ENCODE measurements at places on chromosomes 5 and 9.

GRCh38 chr9:133980864-133981588 is 11.1 kb downstream of the VAV2 start:
- no peak for DNase-seq

DNA sequence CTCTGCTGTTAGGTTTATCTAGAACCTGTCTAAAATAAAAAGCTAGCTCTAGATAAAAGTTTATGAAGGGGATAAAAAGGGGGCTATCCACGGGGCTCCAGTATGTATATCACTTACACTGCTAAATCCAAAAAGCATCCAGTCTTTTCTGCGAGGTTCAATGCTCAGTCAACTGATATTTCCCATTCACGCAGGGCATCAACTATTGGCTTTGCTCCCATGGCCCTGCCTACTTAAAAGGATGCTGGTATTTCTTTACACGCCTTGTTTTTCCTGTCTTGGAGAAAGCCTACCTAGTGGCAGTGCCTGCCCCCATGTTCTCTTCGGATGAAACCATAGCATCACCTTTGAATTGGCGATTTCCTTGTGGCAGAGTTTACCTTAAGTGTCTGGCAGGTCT is 8.1 kb downstream of the SPRY4 start:
- DNase-seq: no peak

DNA sequence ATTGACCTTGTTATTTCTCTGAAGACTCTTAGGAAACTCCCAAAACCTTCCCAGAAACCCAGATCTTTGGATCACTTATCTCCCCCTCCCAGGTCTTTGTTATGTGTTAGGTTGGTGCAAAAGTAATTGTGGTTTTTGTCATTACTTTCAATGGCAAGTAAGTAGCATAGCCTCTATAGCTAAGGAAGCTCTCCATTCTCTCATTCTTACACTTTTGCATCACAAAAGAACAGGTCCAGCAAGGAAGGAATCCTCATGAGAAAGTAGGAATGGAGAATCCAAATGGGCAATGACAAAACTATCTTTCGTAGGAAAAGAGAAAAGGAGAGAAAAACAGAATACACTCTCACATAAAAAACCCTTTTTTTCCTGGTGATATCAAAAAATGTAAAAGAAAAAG is 81.3 kb upstream of the ELAVL2 start:
- DNase-seq: no peak

DNA sequence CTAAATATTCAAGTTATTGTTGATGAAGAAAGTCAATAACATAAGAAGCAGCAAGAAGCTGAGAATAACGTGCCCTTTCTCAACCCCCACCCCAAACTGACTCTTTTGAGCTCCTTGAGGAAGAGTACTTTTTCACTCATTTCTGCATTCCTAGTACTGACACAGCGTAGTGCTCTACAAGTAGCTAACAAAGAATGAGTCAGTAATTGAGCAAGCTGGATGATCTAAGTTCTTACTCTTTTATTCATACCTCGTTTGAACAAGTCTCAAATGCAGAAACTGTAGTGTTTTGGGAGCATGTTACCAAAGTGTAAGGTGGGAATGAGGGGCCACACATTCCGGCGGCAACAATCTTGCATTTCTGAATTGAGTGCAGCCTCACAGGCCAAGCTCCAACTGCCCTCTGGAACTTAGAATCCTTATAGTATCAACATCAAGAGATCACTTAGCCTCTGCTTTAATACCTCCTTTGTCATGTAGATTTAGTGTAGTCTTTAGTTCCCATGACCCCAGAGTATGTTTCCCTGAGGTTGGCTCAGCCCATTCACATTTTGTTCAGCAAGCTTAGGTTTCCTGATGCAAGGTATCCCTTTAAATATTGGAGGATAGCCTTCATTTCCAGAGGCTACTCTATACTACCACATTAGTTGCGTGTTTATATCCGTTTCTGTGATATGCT is 152.0 kb downstream of the PRR16 start:
- no peak for DNase-seq

DNA sequence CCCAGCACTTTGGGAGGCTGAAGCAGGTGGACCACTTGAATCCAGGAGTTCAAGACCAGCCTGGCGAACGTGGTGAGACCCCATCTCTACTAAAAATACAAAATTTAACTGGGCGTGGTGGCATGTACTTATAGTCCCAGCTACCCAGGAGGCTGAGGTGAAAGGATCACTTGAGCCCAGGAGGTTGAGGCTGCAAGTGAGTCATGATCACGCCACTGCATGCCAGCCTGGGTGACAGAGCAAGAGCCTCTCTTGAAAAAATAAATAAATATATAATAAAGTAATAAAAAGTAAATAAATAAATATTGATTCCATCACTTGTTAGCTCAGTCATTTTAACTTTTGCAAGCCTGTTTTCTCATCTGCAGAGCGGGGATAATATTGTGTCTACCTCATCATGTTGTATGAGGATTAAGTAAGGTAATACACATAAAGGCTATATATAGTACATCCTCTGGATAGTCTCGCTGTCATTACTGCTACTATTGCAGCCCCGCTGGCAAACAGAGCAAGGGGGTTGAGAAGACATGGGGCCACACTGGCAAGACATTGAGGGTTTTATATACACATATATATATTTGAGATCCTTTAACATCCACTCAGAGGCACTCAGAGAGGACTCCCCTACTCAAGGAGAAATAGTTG is 210.9 kb downstream of the C9orf152 start:
- DNase-seq: no peak

- DNase-seq: no peak
Observed at GRCh38 chr9:134625361-134626068, 16.1 kb upstream of the COL5A1 start.

- DNase-seq: no peak
Observed at GRCh38 chr5:138110266-138110963, 26.6 kb downstream of the WNT8A start.

DNA sequence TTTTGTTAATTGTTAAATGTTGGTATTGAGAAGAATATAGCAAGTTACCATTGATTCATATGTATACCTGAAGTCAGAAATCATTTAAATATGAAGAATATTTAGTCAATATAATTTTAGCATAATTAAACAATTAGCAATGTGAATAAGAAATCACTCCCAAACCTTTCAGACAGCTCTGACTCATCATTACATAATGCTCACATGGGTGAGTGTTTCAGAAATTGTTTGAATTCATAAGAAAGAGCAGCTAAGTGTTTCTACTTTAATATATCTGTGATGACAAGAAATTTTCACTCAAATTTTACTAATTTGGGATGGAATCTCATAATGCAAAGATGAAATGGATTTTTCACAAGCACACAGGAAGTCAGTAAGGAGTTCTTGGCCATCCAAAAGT is 42.0 kb upstream of the CDC42SE2 start:
- DNase-seq: no peak

- DNase-seq: no peak
Observed at GRCh38 chr9:32931129-32931528, 70.3 kb downstream of the APTX start.

DNA sequence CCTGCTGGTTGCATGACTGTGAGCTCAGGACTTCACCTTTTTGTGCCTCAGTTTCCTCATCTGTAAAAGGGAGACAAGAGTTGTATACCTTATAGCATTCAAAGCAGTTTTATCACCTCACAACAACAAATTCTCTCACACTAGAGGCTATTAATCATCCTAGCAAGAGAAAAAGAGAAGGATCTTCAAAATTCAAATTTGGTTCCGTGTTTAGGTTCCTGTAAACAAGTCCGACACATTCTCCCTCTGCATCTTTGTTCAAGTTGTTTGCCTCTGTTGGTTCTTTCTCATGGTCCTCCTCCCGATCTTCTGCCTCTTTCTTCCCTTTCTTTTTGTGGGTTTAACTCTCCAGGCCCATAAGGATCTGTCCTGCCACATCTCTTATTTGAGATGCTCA is 218.0 kb downstream of the PIK3R1 start:
- no peak for DNase-seq

GRCh38 chr9:13661014-13661413 is 381.5 kb upstream of the MPDZ start:
- DNase-seq: no peak

- DNase-seq: no peak
Observed at GRCh38 chr9:19998153-19998552, 209.3 kb upstream of the SLC24A2 start.

- DNase-seq: peak; percentile 41
Observed at GRCh38 chr5:177494346-177495195, 2.8 kb downstream of the PDLIM7 start.

- DNase-seq: no peak
Observed at GRCh38 chr5:107592515-107592914, 78.2 kb downstream of the EFNA5 start.

GRCh38 chr5:134439210-134439654 is 27.6 kb upstream of the CDKN2AIPNL start:
- no peak for DNase-seq

- no peak for DNase-seq
Observed at GRCh38 chr9:129197978-129198318, 19.9 kb upstream of the IER5L start.

DNA sequence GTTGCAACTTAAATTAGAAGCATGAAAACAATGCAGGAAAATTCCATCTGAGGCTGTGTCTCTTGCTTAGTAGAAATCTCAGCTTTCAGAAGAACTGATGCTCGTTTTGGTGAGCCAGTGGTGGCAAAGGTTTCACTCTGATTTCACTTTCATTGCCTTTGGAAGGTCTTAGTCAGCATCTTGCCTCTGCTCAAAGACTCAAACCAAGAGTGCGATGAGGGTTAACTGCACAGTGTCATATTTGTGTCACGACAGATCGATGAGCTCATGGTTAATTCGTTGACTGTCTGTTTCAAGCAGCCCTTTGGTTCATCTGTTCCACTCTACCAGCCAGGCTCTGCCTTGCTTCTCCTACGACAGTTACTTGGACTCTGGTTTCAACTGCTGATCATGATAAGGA is 331.3 kb upstream of the KIF2A start:
- no peak for DNase-seq

GRCh38 chr9:108363311-108363710 is 492.5 kb downstream of the ACTL7B start:
- no peak for DNase-seq

GRCh38 chr9:89637787-89638186 is 33.0 kb downstream of the GADD45G start:
- no peak for DNase-seq

- DNase-seq: no peak
Observed at GRCh38 chr9:122334916-122335315, 35.9 kb upstream of the PTGS1 start.

DNA sequence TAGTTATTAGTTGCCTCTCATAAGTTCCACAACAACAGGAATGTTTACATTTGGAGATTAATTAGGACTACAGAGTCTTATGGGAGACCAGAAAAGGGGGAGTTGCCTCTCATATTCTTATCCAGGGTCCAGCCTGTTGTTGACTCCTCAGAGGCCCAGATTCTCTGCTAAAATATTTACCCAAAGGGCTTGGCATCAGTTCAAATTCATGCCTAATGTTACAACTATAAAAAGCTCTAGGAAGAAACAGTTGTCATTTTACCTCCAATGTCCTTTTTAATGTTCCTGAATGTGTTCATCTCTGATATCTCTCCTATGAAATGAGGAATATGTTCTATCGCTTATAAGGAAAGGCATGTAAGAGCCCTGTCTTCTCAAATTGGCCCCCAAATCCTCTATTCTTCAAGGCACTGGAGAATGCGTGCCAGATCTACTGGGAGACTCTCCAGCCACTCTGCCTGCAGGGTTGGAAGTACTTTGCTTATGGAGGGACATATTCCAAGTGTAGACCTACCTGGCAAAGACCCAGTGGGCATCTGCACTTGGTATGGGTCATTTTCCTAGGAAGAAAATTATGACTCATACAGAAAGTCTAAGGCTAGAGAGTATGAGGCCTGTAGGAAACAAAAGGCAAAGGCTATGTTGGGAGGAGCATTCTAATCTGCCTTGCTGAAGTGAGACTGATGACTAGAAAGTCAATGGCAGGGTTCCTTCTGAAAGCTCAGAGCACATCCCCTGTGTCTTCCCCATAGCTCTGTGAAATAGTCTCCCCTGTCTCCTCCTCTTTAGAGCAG is 192.6 kb downstream of the ESM1 start:
- DNase-seq: no peak

DNA sequence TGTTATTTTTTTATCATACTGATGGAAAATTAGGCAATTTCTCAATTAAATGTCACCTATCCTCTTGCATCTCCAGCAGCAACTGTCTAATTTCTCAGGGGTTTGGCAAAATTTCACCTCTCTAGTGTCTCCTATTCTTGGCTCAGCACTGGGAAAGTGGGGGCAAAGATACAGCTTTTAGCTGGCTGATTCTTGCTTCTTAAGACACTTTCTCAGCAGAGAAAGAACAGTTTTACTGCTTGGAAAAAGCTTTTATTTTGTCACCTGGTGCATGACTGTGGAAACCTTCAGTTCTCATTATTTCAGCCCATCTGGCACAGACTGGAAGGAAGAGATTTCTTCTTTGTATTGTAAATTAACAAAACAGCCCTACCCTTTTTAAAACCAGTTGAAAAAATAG is 283.6 kb upstream of the SGCD start:
- no peak for DNase-seq

- DNase-seq: no peak
Observed at GRCh38 chr5:72402381-72402890, 82.3 kb downstream of the PTCD2 start.

GRCh38 chr5:29811914-29812679 is 1381.4 kb upstream of the CDH6 start:
- DNase-seq: no peak

DNA sequence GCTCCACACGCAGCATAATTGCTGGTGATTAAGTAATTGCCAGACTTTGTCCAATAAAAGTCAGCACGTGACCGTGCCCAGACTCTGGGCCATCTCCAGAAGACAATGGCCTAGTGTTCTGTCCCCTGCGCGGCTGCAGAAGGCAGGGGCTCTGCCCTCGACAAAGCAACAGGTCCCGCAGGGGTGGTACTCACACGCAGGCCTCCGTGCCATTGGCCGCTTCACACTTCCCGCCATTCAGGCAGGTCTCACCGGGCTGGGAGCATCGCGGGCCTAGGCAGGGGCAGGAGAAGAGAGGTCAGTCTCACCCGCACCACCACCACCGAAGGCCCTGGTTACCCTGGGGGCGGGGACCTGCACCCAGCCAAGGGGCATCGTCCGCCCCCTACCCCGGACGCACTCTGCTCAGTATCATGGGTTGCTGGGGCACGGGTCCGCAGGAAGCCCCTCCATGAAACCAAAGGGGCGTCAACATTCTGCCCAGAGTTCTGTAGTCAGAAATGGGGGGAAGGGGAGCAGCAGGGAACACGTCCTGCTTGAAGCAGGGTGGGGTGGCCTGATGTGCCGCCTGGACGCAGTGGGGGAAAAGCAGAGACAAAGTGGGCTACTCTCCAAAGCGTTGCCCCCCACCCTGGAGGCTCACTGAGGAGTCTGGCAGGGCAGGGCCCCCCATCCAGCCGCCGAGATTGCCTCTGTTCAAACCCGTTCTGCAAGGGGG is 1.9 kb downstream of the NOTCH1 start:
- DNase-seq: no peak

GRCh38 chr5:107330903-107331302 is 339.8 kb downstream of the EFNA5 start:
- no peak for DNase-seq

- DNase-seq: no peak
Observed at GRCh38 chr9:79003514-79003913, 568.3 kb upstream of the TLE4 start.

GRCh38 chr9:99783799-99784198 is 37.9 kb upstream of the NR4A3 start:
- DNase-seq: no peak

- no peak for DNase-seq
Observed at GRCh38 chr5:133736512-133736911, 124.2 kb upstream of the FSTL4 start.

All from CD4-positive, alpha-beta T cell treated with Interleukin-15 for 4 hours (primary cell).